ENCODE measurements at places on chromosomes 3 and 15.

- no peak for DNase-seq
Observed at GRCh38 chr3:127566833-127567232, 23.7 kb downstream of the TPRA1 start.

GRCh38 chr3:11908981-11909698 is 62.5 kb upstream of the TAMM41 start:
- no peak for DNase-seq

GRCh38 chr3:194296454-194297263 is 54.5 kb downstream of the CPN2 start:
- no peak for DNase-seq

DNA sequence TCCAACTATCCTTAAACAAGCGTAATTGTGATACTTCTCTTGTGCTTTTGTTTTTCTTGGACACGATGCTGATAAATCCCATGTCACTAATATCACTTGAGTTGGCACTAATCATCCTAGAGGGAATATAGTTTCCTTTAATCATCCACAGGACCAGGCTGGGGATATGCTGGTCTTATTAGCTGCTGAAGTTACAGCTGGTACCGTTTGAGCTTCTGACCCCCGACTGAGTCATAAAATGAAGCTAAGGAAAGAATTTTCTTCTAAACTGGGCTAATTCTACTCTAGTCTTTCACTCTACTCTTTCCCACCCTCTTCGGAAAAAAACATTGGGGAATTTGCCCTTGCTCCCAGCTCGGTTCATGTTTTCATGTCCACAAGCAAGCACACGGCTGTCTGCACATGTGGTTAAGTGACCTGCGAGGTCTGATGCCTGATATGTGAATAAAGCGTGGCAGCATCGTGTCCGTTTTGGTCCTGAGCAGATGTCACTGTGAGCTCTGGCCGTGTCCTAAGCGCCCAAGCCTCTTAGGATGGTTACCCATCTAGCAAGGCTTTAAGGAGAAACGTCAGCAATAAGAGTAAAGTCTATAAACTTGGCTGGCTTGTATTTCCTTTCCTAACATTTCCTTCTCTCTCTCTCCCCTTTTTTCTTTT is 223.7 kb downstream of the ITPR1 start:
- no peak for DNase-seq

DNA sequence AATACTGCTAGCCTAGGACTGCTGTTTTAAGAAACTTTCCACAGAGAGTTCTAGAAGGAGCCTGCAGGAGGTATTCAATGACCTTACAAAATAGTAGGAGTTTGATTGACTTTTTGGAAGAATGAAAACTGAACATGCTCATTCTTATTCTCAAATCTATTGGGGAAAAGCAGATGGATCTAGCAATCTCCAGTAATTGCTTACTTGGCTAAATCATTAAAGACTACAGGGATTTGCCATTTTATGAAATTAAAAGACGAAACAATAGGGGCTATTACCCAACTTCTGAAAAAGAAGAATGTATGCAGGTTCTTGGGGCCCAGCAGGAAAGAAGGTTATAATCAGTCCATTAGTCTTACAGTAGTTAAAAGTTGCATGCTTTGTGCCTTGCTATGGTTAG is 29.9 kb upstream of the PEX5L start:
- no peak for DNase-seq

DNA sequence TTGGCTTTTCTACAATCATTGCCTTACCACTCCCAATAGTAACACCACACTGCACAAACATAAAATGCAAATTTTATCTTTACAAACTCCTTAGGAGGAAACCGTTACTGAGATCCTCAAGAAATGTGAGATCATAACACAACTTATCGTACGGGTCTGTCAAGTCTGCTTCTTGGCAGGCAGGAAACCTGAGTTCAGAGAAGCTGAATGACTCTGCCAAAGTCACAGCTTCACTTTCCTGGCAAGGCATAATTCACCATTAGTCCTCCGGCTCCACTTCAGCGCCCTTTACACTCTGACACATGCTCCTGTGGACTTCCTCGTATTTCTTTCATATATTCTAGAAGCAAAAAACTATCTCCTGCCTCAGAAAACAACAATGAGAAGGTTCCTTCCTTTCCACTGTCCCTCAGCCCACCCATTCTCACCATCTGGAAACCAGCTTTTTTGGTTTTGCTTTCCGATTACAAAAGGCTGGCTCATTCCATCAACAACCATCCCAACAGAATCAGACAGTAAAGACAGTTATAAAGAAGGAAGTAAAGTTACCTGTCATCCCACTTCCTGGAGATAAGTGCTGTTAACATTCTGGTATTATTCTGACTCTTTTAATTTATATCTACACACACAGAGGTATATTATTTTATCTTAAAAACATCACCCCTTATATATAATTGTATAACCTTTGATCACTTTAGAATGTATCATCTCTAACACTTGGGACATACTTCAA is 223.4 kb downstream of the STT3B start:
- no peak for DNase-seq

- DNase-seq, result no peak
Observed at GRCh38 chr3:151795276-151795675, 18.6 kb upstream of the AADAC start.

- DNase-seq, result no peak
Observed at GRCh38 chr3:50536471-50537180, 30.9 kb downstream of the C3orf18 start.

DNA sequence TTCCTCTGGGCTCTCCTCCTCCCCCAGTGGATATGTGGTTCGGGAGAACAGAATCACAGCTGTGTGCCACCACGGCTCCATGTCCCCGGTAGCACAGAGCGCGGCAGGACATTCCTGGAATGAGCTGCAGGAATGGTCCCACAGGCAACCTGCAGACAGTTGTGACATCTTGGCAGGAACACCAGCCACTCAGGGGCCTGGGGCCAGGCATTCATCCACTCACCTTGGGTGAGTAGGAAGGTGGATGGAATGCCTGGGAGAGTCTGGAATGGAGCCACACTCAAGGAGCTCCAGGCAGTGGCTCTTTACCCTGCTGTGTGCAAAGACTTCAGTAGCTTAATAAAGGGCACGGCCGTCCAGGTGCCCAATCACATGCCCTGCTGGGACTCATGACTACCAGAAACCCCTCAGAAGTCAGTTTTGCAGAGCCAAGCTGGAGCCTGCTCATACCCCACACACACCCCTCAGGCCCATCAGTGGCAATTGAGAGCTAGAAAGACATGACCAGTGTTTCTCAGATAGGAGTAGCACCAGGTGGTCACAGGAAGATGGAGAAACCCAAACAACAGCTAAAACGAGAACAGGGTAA is 117.3 kb upstream of the PRR20G start:
- DNase-seq, result no peak

GRCh38 chr3:55245351-55245750 is 241.8 kb downstream of the WNT5A start:
- DNase-seq, result no peak

- DNase-seq, result no peak
Observed at GRCh38 chr3:133820129-133820528, 14.5 kb downstream of the SRPRB start.

DNA sequence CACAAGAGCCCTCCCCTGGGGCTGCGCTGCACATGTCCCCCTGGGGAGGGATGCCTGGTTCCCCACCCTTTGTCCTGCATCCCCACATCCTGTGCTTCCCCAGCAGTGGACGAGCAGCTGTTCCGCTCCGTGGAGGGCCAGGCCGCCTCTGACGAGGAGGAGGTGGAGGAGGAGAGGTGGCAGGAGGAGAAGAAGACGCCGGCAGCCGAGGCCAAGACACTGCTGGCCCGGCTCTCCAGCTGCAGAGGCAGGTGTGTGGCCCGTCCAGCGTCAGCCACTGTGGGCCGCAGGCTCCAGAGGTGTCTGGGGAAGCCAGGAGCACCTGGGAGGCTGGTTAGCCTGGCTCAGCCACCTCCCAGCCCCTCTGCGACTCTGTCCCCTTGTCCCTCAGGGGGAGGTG is 27.9 kb upstream of the GP9 start:
- no peak for DNase-seq

DNA sequence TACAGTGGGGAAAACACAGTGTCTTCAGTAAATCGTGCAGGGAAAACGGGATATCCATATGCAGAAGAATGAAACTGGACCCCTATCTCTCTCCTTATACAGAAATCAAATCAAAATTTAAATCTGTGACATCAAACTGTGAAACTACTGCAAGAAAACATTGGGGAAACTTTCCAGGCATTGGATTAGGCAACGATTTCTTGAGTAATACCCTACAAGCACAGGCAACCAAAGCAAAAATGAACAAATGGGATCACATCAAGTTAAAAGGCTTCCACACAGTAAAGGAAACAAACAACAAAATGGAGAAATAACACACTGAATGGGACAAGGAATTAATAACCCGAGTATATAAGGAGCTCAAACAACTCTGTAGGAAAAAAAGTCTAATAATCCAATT is 165.3 kb downstream of the PLCL2 start:
- no peak for DNase-seq

GRCh38 chr3:4897765-4898453 is 81.3 kb upstream of the BHLHE40 start:
- no peak for DNase-seq

DNA sequence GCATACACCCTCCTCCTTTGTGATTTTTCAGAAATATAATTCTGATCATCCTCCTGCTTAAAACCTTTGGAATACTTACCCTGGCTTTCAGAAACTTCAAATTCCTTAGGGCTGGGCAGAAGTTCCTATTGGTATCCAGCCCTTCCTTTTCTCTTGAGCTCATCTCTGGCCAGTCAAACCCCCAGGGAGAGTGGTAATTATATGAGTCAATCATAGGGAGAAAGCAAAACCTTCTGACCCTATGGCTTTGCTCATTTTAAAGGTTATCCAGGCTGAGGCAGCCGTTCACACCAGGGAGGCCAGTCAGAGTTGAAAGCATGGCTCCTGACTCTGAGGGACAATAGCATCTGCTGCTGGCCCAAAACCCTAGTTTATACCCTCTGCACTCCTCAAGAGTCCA is 23.9 kb upstream of the CTNNB1 start:
- no peak for DNase-seq

GRCh38 chr3:63654211-63654610 is 1.7 kb downstream of the SNTN start:
- DNase-seq, result no peak

GRCh38 chr3:184822081-184822480 is 10.1 kb downstream of the VPS8 start:
- DNase-seq, result no peak

DNA sequence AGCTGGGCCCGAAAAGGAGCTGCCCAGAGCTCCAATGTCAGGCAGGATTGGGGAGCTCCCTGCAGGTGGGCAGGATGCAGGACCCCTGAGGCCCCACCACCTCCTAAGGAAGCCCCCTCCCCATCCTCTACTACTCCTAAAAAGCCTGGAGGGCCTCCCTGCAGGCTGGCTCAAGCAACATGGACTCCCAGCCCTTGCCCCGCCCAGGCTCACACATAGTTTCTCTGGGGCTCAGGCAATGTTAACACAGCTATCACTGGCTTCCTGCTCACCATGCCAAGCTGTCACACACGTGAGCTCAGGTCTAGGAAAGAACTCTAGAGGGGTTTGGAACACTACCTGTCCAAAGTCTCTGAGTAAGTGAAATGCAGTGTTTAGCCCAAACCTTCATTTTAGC is 65.4 kb upstream of the ZNF148 start:
- no peak for DNase-seq

GRCh38 chr15:67918205-67918861 is 78.5 kb upstream of the RNU6-1 start:
- no peak for DNase-seq

GRCh38 chr3:51338632-51339031 is 46.5 kb upstream of the MANF start:
- no peak for DNase-seq

GRCh38 chr3:116374901-116375300 is 70.4 kb downstream of the LSAMP start:
- no peak for DNase-seq

GRCh38 chr3:129021140-129021551 is 20.0 kb downstream of the EFCC1 start:
- DNase-seq, result no peak

DNA sequence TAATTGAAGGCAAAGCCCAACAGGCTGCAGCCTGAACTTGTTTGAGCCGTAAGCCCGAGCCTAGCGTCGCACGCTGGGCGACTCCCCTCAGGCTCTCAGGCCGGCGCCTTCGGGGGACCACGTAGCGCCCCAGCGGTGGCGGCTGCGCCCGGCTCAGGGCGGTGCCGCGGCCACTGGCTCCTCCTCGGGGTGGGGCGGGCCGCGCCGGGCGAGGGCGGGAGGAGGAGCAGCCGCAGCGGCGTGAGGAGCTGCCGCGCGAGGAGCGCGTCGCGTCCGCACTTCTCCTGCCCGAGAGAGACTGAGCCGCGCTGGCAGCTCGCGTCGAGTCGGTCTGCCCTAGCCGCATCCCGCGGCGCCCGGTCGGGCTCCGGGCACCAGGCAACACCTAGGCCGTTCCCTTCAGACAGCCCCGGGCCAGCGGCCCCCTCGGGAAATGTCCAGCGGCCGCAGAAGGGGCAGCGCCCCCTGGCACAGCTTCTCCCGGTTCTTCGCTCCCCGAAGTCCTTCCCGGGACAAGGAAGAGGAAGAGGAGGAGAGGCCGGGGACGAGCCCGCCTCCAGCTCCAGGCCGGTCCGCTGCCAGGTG is at the start of gene CRYBG3:
Gene CRYBG3, plus strand, starts transcription at position 238 of the 585 bp plus-strand sequence. Its CDS starts 196 bp downstream, at position 434.
- peak; percentile 90 for DNase-seq

- no peak for DNase-seq
Observed at GRCh38 chr3:113731694-113732093, 14.4 kb downstream of the NAA50 start.
